Amniotic stem cell (primary cell): ENCODE measurements at places on chromosomes 3 and 15.

GRCh38 chr15:45759936-45760335 is 125.1 kb downstream of the SQOR start:
- no peak for DNase-seq

GRCh38 chr3:99842826-99843589 is 25.3 kb downstream of the CMSS1 start:
- DNase-seq, result no peak

DNA sequence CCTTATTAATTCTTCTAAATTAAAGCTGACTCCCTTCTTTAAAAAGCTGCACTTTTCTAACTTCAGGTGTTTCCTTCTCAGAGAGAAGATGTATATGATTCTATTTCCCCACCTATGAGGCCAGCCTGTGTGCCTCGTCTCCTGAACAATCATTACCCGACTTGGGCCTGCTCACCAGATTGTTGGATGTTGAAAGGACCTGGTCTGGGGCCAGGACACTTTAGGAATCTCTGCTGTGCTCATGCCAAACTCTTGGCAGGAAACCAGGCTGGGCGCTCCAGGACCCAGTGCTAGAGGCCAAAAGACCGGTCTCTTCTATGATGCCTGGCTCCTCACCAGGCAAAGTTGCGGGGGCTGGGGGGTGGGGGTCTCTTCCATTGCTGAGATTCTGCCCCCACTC is 16.9 kb upstream of the LRRC31 start:
- DNase-seq, result no peak

- DNase-seq, result no peak
These were observed 66.2 kb downstream of the EFL1 start for GRCh38 chr15:82196353-82196752.
